ENCODE measurements at places on chromosomes 6 and 20.

GRCh38 chr6:3473773-3474172, 16.9 kb upstream of the SLC22A23 start:
- no peak for DNase-seq

GRCh38 chr6:134458857-134459657, 141.1 kb upstream of the SGK1 start:
- no peak for DNase-seq

GRCh38 chr20:34403908-34404307, 40.8 kb downstream of the ITCH start:
- DNase-seq = no peak

DNA sequence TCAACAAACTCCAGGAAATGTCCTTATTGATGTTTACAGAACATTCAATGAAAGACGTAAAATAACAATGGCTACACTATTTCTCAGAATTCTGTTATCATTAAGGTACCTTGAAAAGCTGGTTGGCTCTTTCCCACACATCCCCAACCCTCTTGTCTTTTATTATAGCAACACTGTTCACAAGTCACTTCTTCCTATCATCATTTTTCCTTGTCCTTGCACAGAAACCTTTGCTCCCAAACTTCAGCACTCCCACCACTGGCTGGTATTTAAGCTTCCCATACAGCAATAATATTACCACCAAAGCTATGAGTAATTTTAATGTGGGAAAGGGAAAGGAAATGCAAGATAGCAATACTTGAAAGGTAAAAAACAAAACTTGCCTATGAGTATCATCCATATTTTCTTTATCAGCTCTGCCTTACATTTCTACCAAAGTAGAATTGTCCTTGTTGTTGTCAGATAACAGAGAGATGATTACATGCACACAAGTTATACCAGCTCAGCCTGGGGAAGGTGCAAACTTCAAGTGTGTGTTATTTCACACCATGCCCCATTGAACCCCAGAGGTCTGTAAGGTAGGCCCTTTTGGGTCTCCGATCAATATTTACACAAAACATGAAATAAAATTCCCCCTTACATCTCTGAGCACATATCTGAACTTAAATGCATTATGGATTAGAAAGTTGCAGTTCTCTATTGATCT, 32.2 kb downstream of the ARHGAP18 start:
- no peak for DNase-seq

DNA sequence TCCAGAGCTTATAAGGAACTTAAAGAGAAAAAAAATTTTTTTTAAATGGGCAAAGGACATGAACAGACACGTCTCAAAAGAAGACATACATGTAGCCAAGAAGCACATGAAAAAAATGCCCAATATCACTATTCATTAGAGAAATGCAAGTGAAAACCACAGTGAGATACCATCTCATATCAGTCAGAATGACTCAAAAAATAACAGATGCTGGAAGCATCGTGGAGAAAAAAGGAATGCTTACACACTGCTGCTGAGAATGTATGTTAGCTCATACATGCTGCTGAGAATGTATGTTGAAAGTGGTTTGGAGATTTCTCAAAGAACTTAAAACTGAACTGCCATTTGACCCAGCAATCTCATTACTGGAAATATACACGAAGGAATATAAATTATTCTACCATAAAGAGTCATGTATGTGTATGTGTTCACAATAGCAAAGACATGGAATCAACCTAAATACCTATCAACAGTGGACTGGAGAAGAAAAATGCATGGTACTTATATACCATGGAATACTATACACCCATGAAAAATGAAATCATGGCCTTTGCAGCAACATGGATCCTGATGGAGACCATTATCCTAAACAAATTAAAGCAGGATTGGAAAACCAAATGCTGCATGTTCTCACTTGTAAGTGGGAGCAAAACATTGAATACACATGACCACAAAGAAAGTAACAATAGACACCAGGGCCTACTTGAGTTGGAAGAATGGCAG, 5.2 kb downstream of the OR11A1 start:
- DNase-seq = no peak

GRCh38 chr6:135586844-135587243, 89.3 kb upstream of the AHI1 start:
- DNase-seq = no peak

DNA sequence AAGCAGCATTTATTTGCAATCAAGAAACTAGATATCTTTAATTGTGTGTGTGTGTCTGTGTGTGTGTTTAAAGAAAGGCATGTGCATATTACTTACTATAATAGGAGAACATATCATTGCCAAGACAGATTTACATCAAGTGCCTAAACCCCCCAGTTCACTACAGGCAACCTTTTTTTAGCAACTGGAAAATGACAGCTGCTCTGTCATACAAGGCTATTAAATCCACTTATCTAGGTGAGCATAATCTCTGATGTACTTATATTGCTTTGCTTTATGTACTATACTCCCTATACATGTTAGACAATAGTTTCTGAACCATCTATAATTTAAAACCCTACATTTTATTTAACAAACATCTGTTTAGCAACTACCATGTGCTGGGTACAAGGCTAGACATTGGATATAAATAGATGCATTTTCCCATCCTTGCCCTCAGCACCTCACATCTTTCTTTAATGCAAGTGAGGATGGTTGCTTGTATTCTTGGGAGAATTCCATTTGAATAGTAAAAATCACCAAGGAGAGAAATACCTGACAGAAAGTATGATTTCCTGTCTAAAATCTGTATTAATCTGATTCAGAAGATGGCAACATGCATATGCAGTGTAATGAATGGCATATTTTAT, 398.3 kb downstream of the LAMA2 start:
- DNase-seq = no peak

GRCh38 chr6:165012183-165012582, 297.2 kb downstream of the C6orf118 start:
- no peak for DNase-seq

Measured in stimulated activated CD8-positive, alpha-beta memory T cell treated with anti-CD3 and anti-CD28 coated beads, Interleukin-2, amount 100 ng/mL, for 48 hours (primary cell).